NCI-H774 (cell line): ENCODE measurements at places on chromosomes 2 and 18.

DNA sequence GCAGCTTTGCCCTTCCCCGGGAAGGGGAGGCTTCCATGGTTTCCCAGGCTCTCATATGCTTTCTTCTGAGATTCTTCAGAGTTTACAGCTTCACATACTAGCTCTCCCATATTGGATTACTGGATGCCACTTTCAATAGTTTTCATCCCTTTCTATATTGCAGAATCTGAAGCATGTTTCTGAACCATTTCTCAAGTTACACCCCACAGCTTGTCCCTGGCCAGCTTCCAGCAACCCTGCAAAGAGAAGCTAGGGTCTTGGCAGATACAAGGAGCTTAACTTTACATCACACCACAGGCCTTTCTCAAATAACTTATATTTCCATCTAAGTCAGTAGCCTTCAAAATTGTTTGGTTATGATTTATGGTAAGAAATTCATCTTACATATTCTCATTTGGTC, 39.6 kb downstream of the LHCGR start:
- DNase-seq = no peak

DNA sequence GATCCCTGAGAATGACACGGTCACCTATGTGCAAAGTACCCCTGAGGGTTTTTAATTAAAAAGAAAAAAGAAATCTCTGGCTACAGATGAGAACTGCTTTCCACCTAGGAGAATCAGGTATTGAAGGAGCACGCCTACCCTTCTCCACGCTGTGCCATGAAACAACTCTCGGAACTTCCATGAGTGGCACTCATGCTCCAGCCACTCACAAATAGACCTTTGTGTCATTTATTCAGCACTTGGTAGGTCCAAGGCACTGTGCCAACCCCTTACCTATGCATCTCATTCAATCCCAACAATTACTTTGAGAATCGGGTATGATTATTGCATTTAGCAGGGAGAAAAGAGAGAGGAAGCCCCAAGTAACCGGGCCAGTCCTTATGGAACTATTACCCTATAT, 44.9 kb upstream of the TTC39C start:
- no peak for DNase-seq

DNA sequence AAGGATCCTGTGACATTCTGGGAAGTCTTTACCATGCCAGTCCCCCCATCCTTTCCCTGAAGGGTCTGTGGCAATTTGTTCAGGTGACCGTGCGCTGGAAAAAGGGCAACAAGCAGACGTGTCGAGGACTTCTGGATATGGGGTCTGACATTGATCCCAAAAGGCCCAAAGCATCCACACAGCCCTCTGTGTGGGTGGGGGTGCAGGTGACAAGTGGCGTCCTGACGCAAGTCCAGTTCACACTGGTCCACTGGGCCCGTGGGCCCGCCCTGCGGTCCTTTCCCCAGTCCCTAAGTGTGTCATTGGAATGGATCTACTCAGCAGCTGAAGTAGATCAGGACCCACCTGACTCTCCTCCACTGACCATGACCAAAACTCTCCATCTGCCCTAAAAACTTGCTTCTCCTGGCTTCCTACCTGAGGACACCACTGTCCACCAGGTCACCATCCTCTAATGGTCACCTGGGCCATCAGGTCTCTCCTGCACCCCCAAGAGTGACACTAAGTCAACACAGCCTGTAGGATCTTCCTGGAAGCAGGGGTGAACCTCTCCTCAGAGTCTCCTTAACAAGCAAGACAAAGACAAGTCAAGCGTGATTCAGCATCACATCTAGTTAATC, 85.6 kb upstream of the SLC66A3 start:
- no peak for DNase-seq

DNA sequence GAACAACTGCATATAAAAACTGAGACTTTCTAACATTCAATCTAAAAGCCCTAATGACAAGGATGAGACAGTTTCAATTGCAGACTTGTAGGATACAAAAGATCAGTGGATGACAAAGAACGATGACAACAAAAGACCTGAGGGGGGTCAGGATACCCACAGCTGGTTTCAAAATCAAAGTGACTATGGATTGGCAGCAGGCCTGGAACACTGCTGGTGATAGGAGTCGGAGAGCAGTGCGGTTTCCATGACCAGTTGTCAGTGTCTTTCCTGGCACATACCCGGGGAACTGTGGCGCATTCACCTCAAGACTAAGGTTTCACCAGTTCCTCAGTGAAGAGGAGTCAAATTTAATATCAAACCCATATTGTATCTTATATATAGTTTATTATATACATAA, 42.0 kb downstream of the EHD3 start:
- no peak for DNase-seq

- no peak for DNase-seq
Observed at GRCh38 chr2:83069724-83070123, 1389.4 kb downstream of the SUCLG1 start.

DNA sequence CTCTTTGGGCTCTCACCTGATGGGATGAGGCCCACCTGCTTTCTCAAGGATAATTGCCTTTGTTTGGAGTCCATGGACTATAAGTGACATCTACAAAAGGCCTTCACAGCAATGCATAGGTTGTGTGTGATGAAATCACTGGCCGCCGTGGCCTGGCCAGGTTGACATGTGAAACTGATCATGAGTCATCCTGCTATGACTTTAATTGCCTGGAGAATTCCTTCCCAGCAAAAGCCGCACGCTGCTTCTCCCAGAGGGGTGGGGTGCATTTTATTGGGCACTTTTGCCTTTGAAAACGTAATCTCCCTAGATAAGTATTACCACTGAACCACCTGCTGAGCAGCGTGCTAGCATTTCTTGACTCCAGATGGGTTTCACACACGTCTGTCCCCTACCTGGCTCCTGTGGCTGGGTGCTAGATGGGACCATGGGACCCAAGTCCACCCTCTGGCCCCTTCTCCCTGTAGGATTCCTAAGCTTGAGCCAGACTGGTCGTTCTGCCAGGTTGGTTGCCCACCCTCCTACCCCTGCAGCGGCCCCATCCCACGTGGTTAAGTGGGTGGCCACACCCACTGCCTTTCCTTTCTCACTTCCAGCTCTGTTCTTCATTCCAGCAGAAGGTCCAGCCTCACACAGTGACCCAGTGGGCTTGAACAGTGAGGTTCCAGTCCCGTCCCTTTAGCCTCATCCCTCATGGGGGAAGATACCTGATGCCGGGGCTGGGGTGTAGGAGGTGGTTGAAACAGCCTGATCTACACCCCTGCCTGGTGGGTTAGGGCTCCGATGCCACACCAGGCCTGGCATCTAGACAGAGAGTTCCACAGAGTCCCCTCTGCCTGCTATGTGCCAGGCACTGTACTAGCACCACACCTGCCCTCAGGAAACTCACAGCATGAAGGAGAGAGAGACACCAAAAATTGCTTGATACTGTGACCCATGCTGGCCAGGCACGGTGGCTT, 89.6 kb downstream of the GBX2 start:
- no peak for DNase-seq

DNA sequence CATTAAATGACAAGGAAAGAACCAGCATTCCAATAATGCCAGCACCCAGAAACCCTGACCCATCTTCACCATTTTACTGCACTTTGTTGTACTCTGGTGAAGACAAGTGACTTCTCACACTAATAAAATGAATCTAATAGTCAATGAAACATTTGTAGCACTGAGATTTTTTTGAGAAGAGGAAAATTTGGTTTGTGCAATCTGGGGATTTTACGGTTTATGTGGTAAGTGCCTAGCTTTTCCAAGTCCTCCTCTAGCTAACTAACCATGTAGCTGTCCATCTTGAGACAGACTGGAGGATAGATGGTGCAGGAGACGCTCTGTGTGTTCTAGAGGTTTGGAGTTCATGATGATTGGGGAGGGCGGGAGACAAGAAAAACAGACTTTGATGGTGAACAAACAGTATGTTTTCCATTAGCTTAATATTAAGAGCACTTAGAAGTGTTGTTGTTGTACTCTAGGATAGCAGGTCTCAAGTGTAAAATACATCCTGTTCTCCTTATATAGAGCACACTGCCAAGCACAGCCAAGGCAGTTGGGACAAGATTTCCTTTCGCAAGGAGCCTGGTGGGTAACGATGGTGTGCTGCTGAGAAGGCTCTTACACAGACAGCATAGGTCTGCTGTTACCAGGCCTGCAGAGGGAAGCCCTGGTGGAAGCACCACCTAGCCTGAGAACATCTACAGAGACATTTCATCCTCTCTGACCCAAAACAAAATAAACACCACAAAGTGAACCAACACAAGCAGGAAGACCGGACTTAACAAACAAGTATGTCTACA, 83.7 kb downstream of the BCL11A start:
- no peak for DNase-seq

DNA sequence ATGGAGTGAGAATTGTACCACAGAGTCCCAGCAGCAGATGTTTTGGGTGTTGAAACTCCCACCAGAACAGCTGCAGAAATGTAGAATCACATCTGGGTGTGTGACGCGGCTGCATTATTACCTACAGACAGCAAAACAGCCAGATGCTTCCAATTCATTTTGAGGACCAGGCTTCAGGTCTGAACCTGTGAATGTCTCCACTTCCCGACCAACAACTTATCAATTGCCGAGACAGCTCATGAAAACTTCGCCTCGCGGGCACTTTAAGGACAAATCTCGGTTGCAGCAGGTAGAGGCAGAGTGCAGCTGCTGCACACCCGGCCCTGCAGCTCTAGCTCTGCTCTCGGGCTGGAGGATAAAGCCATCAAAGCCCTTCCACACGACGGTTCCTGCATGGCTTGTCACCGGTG, 202.0 kb downstream of the HRH4 start:
- DNase-seq = no peak

DNA sequence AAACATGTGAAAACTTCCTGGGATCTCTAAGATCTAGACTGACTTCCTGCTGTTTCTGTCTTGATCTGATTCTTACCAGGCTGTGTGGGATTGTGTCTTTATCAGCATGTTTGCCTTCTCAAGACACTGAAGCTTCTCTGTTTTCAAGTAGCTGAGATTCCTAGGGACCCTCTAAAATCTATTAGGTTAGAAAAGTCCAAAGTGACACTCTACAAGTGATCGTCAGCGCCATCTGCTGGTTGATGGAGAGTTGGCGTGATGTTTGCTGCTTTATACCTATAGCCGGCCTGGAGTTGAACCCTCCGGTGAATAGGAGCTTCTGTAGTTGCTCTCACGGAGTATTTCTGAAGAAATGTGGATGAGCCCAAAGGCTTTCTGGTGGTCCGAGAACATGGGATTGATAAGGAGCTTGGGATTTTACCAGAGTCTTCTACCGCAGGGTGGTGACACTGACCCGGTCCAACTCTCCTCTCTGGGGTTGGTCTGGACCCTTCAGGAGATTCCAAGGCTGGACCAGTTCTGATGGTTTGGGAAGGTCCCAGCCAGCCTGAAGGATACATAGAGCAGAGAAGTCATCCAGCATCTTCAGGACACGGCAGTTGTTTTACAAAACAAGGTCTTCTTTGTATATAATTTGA, 96.0 kb upstream of the TTC39C start:
- DNase-seq = peak; percentile 42

GRCh38 chr2:110818767-110819481, 86.6 kb downstream of the ACOXL start:
- DNase-seq = no peak

DNA sequence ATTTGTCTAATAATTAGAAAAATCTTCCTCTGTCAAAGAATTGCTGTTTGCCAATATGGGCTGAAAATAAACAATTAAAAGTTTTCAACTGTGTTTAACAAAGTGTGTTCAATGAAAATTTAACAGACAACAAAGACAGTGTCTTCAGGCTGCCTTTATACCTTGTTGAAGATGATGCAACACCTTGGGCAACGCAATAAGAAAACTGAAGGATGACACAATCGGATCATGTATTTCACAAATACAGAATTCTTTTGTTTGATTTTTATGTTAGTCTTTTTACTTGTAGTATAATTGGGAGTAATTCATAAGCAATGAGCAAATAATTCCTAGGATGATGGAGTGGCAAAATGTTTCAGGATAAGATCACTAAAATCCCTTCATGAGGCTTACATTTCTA, 27.8 kb downstream of the CHN1 start:
- DNase-seq = no peak

- no peak for DNase-seq
Observed at GRCh38 chr2:47632754-47633153, 150.2 kb upstream of the MSH6 start.
